Testis (tissue), 5 donors: ENCODE measurements at places on chromosomes 6 and 20.

- DNase-seq = no peak
These were observed 758 bp downstream of the SMIM28 start for GRCh38 chr6:138378463-138378862.

DNA sequence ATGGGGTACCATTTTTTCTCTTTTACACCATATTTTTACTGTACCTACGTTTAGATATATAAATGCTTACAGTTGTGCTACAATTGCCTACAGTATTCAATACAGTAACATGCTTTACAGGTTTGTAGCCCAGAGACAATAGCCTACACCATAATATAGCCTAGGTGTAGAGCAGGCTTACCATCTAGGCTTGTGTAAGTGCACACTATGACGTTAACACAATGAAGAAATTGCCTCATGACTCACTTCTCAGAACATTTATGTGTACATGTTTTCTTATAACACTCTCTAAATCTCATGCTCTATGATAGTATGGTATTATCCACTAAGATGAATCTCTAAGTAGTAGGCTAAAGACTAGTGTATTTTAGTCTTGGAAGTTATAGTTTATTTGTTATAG lies 13.5 kb downstream of the GPR63 start:
- DNase-seq = no peak

- DNase-seq = no peak
These were observed 40.2 kb upstream of the FAM50B start for GRCh38 chr6:3808759-3809514.

DNA sequence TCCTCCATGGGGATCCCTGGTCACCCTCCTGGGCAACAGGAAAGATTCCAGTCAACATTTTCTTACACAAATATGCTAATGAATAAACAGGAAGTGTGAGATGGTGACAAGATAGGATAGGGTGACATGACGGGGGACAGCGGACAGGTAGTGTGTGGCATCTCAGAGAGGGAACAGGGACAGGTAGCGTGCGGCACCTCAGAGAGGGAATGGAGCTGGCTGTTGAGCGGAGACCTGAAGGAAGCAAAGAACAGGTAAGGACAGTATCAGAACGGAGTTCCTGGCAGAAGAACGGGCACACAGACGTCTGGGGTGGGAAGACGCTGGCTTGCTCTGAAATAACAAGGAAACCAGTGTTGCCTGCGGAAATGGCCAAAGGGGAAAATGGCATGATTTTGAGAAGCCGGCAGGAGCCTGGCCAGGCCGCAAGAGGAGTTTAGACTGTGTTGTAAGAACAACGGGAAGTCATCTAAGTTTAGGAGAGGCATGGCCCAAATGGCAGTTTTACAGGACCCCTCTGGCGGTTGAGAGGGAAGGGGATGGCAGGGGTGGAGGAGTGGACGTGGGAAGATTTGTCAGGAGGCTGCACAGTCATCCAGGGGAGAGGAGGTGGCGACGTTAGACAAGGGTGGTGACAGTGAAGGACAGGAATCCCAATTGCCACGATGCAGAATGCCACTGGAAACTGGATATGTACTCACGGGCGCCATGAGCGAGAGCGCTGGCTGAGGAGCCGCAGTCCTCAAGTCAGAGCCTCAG lies 111.6 kb downstream of the JPH2 start:
- no peak for DNase-seq

- no peak for DNase-seq
These were observed 41.3 kb downstream of the GRM4 start for GRCh38 chr6:34104628-34105027.

GRCh38 chr20:62345681-62346370 lies 21.3 kb downstream of the LAMA5 start:
- no peak for DNase-seq

DNA sequence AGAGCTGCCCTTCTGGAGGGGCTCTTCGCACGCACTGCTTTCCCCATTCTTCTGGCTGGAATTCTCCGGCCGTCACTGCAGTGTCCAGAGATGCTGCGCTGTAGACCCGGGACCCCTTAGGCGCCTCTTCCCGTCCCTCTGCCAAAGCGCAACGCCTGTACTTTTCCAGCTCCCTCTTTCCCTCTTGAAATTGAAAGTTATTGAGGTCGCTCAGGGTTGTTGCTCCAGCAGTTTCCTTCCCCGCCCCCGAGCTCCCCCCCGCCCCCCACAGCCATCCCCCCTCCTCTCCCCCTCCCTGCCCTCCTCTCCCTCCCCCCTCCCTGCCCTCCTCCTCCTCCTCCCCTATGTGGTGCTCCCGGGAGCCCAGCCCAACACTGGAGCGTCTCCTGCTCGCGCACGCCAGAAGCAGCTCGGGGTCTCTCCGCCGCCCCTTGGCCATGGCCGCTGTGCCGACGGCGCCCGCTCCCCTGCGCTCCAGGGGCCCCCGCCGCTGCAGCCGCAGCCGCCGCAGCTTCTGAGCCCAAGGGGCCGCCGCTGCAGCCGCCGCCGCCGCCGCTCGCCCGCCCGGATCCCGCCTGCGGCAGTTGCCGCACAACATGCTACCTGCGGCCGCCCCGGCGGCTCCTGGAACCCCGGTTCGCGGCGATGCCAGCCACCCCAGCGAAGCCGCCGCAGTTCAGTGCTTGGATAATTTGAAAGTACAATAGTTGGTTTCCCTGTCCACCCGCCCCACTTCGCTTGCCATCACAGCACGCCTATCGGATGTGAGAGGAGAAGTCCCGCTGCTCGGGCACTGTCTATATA lies at the start of gene RSPO3:
Gene RSPO3, plus strand, starts transcription at position 374 of the 804 bp plus-strand sequence. CDS start 522 bp downstream, outside the sequence.
- DNase-seq = peak; percentile 36

DNA sequence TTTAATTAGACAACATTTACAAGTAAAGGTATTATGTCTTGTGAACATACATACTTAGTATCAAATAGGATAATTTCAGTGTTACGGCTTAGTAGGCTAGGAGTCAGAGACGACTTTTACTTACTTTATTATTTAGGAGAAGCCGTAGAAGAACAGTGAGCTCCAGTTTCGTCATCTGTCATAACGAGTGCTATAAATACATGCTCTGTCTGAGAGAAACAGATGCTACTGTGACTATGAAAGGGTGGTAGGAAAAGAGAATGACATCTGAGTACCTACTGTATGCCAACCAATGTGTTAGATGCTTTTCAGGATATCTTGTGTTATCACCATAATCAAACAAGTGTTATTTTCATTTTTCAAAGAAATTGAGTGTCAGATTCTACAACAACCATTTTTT lies 119.0 kb downstream of the EYA4 start:
- no peak for DNase-seq

GRCh38 chr6:154319231-154319858 lies 37.3 kb downstream of the IPCEF1 start:
- no peak for DNase-seq

DNA sequence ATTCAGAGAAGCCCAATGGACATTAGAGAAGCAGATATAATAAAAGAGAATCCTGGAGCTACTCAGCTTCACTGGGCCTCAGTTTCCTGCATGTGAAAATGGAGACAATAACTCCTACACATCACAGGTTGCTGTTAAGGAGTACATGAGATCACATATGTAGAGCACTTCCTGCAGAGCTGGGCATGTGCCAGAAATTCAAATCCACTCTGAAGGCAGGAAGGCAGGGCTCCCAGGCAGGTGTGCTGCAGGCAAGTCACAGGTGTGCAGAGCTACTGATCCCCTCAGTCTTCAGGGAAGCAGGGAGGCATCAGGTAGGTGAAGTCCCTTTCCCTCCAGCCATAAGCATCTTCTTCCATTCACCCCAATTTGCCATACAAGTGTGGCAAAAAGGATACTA lies 48.0 kb downstream of the DST start:
- DNase-seq = no peak

GRCh38 chr6:123994891-123995635 lies 191.4 kb downstream of the NKAIN2 start:
- DNase-seq = no peak

GRCh38 chr6:112305795-112306564 lies 41.1 kb upstream of the RFPL4B start:
- DNase-seq = no peak

GRCh38 chr6:115972679-115973078 lies 88.0 kb downstream of the FRK start:
- no peak for DNase-seq

GRCh38 chr6:18350712-18351111 lies 36.4 kb upstream of the RNF144B start:
- no peak for DNase-seq

DNA sequence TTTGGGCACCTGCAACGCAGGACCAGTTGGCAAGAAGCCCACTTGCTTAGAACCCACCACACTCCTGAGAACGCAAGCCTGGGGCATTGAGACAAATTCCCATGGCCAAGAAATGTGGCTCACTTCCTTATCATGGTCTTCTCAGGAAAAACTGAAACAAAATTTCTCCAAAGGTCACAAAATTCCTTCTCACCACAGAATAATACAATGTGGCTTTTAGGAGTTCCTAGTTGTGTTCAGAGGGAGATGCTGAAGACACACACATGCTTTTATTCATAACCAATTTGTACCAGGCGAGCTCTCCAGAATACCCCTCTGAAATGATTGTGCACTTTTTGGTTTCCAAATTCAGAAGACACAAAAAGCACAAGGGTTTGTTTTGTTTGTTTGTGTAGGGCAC lies 31.6 kb downstream of the ADTRP start:
- peak; percentile 46 for DNase-seq

- DNase-seq = no peak
These were observed 259.3 kb downstream of the ERMARD start for GRCh38 chr6:170010665-170011203.

DNA sequence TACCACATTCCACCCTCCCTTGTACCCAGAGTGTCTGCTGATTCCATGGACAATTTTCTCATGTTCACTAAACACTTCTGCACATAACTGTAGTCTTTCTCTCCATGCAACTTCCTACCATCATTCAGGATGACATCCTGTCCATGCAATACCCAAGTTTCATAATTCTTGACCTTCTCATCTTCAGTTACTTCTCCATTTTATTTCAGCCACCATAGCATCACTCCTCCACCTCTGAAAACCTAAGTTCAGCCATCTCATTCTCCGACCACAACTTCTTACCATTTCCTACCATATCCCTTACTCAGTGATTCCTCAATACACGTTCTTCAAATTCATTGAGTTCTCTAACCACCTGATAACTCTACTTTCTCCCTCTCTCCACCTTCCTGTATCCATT lies 216.5 kb upstream of the TENT5A start:
- DNase-seq = no peak

DNA sequence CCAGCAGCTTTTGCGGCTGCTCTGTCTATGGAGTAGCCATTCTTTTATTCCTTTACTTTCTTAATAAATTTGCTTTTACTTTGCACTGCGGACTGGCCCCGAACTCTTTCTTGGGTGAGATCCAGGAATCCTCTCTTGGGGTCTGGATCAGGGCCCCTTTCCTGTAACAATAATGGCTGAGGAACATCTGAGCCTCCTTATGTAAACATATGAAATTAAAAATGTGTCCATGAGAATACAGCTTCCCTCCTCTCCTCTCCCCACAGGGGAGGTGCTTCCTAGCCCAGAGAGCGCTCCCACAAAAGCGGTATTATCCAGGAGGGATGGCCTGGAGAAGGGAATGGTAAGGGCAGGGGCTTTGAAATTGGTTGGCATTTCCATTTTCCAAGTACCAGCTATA lies 81.1 kb downstream of the PSMG4 start:
- no peak for DNase-seq

GRCh38 chr20:34562641-34563040 lies 4.1 kb downstream of the MAP1LC3A start:
- DNase-seq = no peak

DNA sequence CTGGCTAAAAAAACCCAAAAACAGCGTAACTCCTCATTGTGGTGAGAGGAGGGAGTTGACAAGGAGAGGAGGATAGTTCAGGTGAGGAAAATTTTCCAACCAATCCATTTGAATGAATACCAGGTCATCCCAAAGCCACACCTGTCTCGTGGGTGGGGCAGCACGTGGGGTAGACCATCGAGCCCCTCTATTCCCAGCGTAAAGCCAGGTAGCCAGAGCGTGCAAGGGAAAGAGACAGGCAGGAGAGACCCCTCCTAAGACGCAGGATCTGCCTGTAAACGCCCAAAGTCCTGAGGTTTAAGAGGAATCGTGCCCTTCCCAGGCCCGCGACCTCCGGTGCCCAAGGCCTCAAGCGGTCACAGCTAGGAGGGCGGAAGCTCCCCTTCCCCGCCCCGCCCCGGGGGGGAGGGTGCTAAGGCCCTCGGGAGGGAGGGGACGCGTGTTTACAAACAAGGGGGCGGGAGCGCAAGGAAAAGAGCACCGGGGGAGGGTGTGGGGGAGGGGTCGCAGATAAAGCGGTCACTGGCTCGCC lies 712 bp downstream of the RXRB start:
- peak; percentile 83 for DNase-seq

DNA sequence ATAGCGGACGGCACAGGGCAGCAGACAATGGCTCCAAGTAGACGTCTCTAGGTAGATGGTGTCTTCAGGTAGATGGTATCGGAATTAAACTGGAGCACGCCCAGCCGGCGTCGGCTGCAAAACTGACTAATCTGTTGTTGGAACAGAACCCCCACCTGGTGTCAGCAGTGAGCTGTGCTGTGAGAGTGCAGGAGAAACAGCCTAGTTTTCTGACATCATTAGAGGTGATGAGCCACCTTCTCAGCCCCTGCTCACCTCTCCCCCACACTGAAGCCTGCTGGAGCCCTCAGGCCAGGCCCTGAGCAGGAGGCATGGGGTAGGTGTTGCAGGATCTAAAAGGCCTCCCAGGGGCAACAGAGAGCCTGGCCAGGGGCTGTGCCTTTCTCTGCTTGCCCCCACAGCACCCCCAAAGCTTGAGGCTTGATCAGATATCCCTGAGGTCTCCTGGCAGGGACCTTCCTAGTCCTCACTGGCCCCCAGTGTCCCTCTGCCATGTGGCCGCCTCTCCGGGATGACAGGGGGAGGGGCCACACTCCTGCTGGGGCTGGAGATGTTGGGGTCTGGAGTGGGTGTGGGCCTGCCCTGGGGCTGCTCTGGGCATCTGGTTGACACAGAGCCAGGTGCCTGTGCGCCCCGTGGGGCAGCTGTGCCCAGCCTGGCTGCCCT lies 6.9 kb upstream of the HELZ2 start:
- DNase-seq = peak; percentile 50

- DNase-seq = no peak
These were observed 42.6 kb upstream of the CNR1 start for GRCh38 chr6:88208726-88209125.

- DNase-seq = no peak
These were observed 19.4 kb upstream of the SIRPA start for GRCh38 chr20:1875762-1876161.

DNA sequence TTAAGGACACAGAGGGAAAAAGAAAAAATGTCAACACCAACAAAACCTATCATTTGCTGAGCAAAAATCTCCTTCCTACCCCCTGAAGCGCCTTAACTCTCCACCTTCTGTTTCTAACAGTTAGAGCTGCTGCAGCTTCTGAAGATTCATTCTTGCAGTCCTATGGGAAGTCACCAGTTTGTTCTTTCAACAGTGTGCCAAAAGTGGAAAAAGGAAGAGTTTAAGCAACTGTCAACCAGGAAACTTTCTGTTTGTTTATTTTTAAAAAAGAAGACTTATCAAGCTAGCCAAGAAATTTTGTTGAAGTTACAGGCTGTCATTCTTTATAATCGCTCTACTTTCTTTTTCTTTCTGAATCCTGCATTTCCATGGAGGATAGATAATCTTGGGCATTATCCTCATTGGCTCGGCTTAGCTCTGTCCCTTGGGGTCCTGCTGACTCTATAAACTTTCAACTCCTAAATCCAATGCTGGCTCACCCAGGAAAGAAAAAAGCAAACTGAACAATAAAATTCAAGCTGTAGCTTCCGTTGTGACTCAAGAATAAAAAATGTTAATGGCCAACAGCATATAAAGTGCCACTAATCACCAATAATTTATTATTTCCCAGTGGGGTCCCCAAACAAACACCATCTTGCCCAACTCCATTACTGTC lies 172.8 kb upstream of the CITED2 start:
- no peak for DNase-seq
